ENCODE measurements at places on chromosomes 6 and 20. TPM values are rescaled to one million over a fixed set of nuclear protein-coding genes. Genes with fewer than 3 reads are reported as not detected.

DNA sequence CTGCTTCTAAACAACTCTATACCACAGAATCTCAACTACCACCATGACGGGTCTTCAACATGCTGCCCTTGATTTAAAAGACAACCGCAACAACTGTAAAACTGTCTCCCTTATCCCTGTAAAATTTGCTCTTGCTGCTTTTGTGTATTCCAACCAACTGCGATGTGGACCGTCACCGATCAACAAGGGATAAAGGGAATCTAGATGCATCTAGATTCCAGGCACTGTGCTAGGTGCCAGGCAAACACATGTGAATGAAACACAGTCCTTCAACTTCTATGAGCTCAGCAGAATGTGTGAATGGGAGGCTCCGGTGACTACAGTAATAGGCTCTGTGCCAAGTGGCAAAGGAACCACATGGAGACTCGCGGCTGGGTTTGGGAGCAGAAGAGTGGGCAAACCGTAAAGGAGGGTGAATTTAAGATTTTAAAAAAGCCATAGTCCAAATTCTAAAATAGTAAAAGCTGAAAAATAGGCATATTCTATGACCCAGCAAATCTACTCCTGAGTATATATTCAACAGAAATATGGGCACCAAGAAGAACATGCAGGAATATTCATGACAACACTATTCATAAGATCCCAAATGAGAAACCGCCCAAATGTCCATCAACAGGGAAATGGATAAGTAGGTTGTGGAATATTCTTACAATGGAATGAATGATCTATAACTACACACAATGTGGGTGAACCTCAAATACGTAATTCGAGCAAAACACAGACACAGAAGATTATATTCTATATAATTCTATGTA lies 3.7 kb upstream of the PRND start:
- no peak for DNase-seq

DNA sequence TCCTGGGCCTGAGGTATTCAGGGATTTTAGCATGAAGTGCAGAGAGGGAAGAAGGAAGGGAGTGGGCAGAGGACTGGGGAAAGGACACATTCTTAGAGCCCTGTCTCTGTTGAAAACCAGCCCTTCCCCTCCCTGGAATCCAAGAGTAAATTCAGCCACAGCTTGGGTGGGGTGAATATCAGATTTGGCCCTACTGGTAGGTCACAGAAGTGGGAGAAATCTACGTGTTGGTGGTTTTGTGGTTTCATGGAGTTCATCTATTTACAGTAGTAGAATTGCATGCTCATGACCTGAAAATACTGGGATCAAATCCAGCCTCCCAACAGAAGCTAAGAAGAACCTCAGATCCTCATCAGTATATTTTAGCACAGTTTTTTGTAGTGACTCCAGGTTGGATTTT lies 404.4 kb downstream of the BMP2 start:
- no peak for DNase-seq

The ARHGAP40 gene
- total RNA-seq, result not detected

The PLTP gene
- 6.2 TPM for total RNA-seq

DNA sequence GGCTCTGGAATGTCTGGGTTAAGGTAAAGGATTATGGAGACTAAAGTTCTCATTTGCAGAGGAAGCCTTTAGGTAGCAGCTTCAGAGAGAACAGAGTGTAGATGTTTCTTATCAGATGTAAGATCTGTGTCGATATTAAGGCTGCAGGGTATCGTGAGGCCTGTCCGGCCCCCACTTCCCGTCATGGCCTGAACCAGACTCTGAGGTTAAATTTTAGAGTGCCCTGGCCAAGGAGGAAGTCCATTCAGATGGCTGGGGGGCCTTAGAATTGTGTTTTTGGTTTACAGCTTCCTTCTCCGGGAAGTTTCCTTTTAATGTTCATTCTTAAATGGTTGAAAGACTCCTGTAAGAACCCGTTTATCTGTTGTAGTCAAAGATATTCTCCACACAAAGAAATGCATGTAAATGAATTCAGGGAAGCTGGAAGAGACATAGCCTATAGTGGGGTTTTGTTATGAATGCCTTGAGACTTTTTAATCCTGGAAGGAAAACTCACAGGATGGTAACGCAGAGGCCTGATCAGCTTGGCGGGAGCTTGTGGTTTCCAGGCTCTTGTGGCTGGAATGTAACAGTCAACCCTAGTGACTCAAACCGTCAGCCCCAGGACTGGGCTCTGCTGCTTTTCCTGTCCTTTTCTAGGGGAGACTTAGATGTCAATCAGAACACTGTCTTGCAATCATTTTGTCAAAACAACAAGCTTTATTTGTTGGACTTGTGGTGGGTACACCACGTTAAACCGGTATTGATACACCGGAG lies 34.7 kb downstream of the KIF25 start:
- no peak for DNase-seq

- no peak for DNase-seq
Measured at GRCh38 chr6:116004841-116005815, 55.6 kb downstream of the FRK start.

GRCh38 chr6:138972226-138972665 lies 15.8 kb downstream of the REPS1 start:
- no peak for DNase-seq

The LPIN3 gene
- total RNA-seq, result 1.8 TPM

DNA sequence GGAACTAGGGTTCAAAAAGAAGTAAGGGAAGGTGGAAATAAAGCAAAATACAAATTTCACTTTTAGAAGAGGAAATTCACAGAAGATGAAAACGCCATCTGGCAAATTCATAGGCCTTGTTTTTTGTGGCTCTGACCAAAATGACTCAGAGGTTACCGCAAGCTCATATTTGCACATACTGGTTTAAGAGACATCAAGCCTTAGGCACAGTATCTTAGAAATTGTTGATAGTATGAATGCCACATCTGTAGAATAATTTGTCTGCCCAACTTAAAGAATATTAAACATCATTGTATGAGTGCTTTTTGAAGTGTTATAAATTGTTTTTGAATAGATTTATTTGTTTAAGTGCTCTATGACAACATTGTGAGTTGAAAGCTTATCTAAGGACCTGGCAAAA lies 10.6 kb downstream of the TAAR1 start:
- DNase-seq, result peak; percentile 6

DNA sequence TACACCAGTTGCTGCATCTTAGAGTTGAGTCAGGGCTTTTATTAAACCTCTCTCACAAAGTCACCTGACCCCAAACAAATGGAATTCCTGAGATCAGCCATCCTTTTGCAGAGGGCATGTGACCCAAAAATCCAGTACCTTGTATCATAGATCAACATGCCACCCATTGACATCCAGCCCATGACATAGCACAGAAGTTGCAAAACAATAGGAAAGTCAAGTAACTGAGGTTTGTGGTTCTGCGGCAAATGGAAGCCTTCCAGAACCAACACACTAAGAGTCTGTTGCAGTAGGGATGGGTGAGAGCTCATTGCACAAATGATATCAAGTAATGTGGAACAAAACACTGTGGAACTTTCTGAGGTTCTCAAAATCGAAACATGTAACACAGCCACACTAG lies 111.2 kb downstream of the PDE7B start:
- DNase-seq, result no peak

The C20orf202 gene
- not detected for total RNA-seq

DNA sequence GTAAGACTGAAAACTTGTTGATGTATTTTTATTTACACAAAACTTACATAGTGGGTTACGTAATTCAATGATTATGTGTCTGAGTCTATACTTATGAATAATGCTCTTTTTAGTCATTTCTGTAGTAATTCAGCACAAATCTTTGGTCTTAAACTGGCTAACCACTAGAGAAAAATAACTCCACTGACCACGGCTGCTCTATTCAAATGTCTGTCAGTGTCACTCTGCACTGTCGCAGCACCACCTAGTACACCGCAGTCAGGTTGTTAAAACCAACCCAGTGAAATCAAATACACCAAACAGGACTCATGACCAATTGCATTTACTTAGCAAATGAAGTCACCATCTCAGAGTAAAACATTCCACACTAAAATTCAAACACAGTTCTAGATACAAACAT lies 93.5 kb upstream of the CCDC28A start:
- no peak for DNase-seq

The TRIM10 gene
- total RNA-seq, result not detected

DNA sequence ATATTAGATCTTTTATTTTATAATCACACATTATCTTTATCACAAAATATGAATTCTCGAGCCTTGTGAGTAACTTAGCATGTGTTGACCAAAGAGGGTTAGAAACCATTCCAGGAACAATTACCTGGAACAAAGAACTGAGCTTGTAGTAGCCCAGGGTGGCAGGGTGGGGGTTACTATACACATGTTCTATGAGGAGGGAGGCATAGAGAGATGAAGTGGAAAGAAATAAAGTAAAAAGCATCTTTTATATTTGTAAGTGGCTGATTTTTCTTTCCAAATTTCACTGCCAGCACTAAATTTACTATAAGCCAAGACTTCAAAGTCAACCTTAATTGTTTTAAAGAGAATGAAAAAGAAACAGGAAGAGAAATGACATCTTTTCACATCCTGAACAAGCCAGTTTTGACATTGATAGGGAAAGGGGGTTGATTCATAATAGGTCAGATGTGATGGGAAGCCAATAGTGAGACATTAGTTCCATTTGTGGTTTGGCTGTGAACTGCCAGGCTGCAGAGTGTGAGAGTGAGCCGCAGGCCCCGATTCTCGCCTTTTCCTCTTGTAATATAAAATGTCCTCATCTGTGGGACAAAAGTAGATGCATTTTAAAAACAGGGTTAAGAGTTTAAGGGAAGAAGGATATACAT lies 52.7 kb upstream of the MYB start:
- peak; percentile 73 for DNase-seq

The OOEP gene
- not detected for total RNA-seq

GRCh38 chr6:86706449-86706848 lies 230.9 kb upstream of the HTR1E start:
- no peak for DNase-seq

The OR2J3 gene
- not detected for total RNA-seq

The RAD21L1 gene
- total RNA-seq, result not detected

The NKAIN2 gene
- total RNA-seq, result not detected

GRCh38 chr6:134253681-134254080 lies 64.2 kb downstream of the SGK1 start:
- DNase-seq, result no peak

GRCh38 chr6:39419607-39420006 lies 97.1 kb upstream of the KCNK16 start:
- no peak for DNase-seq

- no peak for DNase-seq
Measured at GRCh38 chr6:73382462-73383113, 12.0 kb upstream of the DDX43 start.

The MCUR1 gene
- total RNA-seq, result 45.5 TPM

The DEFB132 gene
- not detected for total RNA-seq

- no peak for DNase-seq
Measured at GRCh38 chr6:116385921-116386320, 15.2 kb downstream of the DSE start.

DNA sequence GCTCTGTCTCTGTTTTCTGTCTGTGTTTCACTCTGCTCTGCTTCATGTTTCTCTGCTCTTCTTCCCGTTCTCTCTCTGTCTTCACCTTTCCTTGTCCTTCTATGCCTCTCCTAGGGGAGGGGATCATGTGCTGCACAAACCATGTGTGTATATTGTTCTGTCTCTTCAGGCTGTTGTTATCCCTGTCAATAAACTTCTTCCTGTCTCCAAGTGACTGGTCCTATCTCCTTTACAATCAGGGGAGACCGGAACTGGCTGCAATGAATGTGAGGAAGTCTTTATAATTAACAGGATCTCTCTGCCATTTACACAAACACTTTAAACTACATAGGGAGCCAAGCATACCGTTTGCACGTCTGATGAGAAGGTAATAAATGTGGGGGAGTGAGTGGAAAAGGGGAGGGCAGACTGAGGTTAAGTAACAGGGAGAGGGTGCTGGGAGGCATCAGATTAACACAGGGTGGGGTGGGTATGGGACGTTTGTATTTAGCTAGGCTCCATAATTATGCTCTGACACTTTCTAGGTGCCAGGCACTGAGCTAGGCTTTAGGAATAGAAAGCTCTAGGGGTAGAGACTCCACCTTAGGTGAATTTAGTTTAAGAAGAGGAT lies 626.1 kb downstream of the DHX35 start:
- DNase-seq, result no peak

The SLC22A3 gene
- not detected for total RNA-seq

The TMEM244 gene
- not detected for total RNA-seq

The PHIP gene
- total RNA-seq, result 21.6 TPM

- DNase-seq, result no peak
Measured at GRCh38 chr6:67630146-67630545, 1004.9 kb upstream of the ADGRB3 start.

GRCh38 chr6:132369526-132369925 lies 31.7 kb downstream of the MOXD1 start:
- no peak for DNase-seq

The FOXO3 gene
- total RNA-seq, result 7.0 TPM

- DNase-seq, result peak; percentile 33
Measured at GRCh38 chr6:16129623-16130401, 926 bp downstream of the MYLIP start.

DNA sequence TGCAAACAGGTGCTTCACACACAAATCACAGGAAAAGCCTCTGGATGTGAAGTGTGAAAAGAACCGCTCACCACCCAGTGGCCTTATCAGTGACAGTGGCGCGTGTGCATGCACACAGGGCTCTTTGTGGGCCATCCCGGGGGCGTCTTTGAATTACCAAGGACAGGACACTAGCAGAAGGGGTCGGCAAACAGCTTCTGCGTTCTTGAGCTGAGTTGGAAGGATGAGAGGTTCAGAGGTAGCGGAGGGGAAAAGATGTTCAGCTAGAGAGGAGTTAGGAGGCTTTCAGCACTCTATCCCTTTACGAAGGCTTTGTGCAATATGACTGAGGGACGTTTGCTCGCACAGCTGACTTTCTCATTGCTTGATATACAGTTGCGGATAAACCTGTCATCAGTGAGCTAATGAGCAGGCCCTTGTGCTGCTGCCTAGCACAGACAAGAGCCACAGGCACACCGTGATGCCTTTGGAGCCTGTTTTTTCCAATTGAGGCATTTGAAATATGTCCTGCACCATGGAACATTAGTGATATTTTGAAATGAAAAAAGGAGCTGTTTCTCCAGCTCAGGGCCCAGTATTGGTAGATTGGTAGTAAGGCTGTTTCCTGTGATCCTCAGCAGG lies 83.1 kb downstream of the IYD start:
- no peak for DNase-seq

The PREP gene
- 45.9 TPM for total RNA-seq

DNA sequence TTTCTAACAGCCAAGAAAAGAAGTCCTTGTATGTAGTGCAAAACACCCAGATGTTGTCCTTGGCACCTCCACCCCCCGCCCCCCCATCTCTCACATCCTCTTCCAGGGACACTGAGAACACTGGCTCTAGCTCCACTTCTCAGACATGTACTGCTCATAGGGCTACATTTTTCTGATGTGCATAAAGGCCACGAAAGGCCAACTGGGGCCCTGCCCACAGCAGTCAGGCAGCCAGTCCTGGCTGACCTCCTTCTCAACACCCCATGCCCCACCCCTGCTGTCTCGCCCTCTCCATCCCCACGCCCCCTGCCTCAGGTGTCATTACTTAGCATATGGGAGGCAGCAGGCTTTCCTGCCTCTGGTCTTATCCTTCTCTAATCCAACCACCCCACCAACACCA lies 11.3 kb downstream of the GABRR1 start:
- DNase-seq, result no peak

The SCAND1 gene
- total RNA-seq, result 47.4 TPM

- no peak for DNase-seq
Measured at GRCh38 chr20:37529214-37529967, 1.7 kb upstream of the BLCAP start.
